ENCODE measurements at places on chromosomes 11 and 22. TPM values are rescaled to one million over a fixed set of nuclear protein-coding genes. Genes with fewer than 3 reads are reported as not detected.

- no peak for DNase-seq
Measured at GRCh38 chr11:35814081-35814695, 129.7 kb upstream of the LDLRAD3 start.

DNA sequence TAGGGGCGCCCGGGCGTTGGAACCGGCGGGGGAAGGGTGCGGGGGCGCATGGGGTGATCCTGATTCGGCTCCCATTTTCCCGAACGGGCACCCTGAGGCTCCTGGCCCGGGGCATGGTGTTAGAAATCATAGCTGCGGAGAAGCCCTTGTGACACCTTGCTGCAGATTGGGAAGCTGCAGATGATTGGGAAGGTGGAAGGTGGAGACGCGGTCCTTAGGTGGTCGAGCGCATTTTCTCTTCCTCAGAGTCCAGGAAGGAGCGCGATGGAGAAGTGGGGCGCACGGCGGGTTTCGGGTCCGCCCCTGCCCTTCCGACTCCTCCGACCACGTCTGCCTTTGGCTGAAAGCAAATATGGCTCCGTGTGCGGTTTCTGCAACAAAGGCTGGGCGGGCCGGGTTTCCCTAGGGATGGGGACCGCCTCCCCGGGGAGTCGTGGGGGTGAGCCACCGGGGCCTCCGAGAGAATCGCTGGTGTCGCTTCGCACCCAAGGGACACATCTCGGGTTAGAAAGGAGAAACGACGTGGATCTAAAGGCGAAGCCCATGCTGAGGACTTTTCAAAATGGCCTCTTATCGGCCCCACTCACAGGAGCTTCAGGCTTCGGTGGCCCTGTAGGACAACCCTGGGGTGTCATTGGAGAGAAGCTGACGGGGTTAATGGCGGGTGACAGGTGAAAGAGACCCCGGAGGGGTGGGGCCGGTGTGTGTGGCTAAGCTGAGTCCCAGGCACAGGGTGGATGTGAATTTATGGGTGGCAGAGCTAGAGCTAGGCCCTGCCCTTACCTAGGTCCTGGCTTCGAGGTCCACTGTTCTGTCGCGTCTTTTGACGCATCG, 707 bp upstream of the FTH1 start:
- DNase-seq: peak; percentile 76

DNA sequence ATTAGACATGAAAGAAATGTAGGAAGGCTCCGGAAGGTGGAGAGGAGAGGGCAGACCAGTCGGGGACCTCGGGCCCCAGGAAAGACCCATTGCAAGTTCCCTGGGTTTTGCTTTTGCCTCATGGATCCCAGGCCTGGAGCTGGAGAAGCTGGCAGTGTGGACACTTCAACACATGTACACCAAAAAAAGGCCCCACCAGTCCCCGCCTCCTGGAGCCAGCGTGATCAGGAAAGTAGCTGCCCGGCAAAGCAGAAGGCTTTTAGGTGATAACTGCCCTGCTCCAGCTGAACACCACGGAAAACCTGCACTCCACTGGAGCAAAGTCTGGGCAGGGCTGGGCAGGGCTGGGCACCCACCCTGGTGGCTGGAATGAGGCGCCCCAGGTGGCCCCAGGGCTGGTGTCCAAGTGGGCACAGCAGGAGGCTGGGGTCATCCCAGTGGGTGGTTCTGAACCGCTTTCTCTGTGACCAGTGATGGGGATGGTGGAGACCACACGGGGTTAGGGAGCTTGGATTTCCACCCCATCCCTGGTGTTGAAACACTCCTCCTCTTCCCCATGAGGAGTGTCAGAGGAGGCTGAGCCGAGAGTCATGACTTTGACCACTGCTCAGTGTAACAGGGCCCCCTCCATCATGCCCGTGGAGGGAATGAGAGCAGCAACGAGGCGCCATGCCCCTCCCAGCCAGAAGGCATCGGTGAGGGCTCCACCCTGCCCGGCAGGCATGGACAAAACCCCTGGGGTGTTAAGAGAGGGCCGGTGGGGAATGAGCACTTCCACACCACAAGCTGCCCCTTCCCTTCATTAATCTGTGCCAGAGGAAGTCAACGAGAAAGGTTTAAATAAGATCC, 16.9 kb upstream of the MUC5AC start:
- peak; percentile 48 for DNase-seq

Gene OR10A2
- total RNA-seq: not detected
